ENCODE measurements at places on chromosomes 13 and 19.

DNA sequence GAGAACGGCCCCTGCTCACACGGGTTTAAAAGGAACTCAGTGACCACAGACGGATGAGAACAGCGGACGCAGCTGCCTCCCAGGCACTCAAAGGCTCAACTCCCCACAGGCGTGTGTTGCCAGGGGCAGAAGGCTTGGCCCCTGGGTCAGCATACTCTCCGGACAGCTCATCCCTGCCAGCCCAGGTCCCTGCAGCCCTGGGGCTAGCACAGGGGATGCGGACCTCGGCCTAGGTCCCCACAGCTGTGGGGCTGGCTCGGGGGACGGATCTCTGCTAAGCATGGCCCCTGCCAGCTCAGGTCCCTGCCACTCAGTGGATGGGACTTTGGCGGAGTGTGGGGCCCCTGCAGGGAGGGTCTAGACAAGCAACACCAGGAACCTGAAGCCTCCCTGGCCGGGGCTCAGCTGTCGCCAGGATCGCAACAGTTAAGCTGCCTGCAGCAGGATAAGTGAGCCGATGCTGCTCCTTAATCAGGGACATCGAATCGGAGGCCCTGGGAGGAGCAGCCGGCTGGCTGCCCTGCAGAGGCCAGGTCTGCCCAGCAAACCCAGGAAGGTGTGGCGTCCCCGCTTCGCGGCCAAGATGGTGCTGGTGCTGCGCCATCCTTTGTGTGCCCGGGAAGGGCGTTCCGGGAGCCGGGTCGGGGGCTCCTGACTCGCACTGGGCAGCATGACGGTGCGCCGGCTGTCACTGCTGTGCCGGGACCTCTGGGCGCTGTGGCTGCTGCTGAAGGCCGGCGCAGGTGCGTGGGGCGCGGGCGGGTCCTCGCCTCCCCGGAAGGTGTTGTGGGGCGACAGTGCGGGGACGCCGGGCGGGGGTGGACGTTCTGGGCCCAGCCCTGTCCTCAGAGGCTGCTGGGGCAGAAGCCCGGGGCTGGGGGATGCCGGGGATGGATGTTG is 32.5 kb downstream of the MCF2L start:
- DNase-seq: no peak

DNA sequence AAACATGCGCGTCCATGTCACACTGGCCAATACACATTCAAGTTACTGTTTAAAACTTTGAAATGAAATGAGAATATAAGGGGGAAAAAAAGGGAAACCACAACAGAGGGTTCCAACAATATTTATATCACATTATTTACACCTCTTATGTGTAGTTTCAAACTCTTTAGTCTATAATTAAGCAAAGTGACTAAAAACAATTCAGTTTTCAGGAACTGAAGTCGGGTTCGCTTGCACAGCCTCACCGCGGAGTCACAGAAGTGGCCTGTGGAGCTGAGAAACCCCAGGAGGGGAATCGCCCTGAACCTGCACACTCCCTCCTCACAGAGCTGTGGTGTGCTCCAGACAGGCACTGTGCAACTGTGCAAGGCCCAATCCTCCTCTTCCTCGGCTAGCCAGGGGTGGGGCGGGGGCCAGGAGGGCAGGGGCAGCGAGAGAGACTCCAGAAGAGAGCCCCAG is 75.9 kb downstream of the STK24 start:
- no peak for DNase-seq

GRCh38 chr13:76552041-76552772 is 334.0 kb downstream of the KCTD12 start:
- DNase-seq: no peak

DNA sequence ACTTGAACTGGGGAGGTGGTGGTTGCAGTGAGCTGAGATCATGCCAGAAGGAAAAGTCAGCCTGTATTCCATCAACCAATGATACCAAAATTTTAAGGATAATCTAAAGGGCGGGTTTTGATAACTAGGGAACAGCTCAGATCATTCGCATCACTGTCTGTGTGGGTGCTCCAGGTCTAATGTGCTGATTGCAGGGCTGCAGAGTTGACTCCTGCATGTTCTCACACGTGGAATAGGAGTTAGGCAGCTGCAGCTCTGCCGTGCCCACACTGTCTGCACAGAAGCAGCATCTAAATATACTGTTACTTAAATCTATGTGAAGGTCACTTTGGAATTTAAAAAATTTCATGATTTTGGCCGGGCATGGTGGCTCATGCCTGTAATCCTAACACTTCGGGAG is 4.3 kb upstream of the PARP4 start:
- DNase-seq: no peak
